ENCODE measurements at places on chromosomes 7 and 10.
A peak's percentile ranks its signal among the peaks of the same experiment; 100 is the strongest.

DNA sequence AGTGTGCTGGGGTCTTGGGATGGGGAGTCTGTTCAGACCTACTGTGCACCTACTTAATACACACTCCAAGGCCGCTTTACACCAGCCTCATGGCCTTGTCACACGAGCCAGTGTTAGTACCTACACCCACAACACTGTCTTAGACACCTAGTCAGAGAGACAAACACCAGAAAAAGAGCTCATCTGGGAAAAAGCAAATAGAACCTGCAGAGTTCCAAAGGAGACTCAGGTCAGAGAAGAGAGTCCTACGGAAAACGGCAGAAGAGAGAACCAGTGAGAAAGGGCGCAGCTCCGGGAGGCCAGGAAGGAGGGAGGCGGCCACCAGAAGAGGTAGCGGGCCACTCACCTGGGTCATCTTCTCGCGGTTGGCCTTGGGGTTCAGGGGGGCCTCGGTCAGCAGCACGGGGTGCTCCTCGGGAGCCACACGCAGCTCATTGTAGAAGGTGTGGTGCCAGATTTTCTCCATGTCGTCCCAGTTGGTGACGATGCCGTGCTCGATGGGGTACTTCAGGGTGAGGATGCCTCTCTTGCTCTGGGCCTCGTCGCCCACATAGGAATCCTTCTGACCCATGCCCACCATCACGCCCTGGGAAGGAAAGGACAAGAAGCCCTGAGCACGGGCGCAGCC lies 105.3 kb upstream of the TNRC18 start:
- DNase-seq = no peak

GRCh38 chr7:104264285-104264684 lies 56.5 kb upstream of the ORC5 start:
- DNase-seq = no peak

- DNase-seq = no peak
Measured at GRCh38 chr7:1418505-1419309, 40.6 kb downstream of the MICALL2 start.

GRCh38 chr7:101166648-101166908 lies 1.2 kb upstream of the VGF start:
- no peak for DNase-seq

GRCh38 chr10:3801558-3802192 lies 16.7 kb upstream of the KLF6 start:
- DNase-seq = no peak

- DNase-seq = no peak
Measured at GRCh38 chr7:98137134-98137825, 30.6 kb downstream of the LMTK2 start.

DNA sequence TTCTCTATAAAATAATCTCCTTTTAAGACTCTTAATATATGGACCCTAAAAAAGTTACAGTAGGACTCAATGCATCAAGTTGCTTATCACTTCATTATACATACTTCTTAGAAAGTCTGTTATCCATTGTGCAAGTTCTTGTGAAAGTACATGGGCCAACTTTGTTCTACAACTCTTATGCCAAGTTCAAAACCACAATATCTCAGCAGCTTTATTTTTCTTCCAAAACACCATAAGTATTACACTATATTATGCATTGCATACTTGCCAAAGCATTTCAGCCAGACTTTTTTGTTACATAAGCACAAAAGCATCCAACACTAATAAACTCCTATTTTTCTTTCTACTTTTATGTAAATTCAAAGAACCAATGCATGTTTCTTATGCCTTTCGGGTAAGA lies 94.4 kb downstream of the AHR start:
- no peak for DNase-seq

DNA sequence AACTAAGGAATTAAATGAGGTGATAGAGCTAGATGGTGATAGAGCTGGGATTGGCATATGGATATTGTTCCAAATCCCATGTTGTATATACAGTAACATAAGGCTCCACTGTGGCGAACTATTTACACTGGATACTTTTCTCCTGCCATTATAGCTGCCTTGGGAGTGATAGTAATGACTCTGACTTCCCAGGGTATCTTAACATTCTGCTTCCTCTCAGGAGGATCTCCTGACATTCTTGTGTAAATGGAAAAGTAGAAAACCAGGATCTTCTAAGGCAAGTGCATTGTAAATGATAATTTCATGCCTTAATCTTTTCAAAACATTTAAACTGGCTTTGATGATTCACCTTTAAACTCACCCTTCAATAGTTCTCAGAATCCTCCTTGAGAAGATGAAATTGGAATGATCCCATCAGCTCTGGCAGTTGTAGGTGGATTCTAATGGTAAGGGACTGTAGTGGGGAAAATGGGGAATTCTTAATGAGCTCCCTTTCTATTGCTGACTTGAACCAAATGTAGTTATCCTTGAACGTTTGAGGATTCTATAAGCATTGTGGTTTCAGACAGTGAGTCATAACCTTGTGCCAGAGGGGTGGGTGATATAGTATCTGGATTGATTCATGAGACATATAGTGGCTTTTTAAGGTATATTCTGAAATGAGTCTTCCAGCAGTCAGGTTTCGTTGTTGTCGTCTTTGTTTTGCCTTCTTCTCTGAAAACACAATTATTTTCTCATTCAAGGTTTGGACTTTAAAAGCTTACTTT lies 450.0 kb downstream of the SUGCT start:
- DNase-seq = no peak

DNA sequence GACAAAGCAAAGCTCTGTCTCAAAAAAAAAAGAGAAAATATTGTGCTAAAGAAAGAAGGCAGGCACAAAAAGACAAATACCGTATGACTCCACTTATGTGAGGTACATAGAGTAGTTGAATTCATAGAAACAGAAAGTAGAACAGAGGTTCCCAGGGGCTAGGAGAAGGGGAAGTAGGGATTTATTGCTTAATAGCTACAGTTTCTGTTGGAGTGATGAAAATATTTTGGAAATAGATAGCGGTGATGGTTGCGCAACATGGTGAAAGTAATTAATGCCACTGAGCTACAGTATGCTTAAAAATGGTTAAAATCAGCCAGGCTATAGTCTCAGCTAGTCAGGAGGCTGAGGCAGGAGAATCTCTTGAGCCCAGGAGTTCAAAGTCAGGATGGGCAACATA lies 18.5 kb upstream of the NPFFR1 start:
- DNase-seq = no peak

GRCh38 chr7:47653550-47654411 lies 71.9 kb upstream of the TNS3 start:
- no peak for DNase-seq

GRCh38 chr7:16791071-16791470 lies 13.7 kb downstream of the AGR2 start:
- DNase-seq = no peak

- no peak for DNase-seq
Measured at GRCh38 chr7:134434701-134435100, 24.2 kb downstream of the AKR1B1 start.

DNA sequence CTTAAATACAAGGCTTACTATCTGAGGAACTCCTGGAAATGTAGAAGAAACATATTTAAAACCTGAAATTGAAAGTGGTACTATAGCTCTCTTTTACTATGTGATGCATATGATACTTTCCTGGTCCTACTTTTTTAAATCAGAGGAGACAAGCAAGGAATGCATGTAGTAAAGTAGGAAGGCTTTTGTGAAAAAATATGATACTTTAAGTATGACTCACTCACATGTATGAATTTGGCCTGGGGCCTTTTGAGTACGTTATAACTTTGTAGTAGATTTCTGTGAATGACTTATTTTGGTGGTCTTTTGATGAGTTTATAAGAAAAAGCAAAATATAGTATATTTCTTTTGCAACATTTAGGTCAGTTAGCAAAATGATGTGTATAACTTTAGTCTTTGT lies 53.8 kb downstream of the TAX1BP1 start:
- DNase-seq = no peak

DNA sequence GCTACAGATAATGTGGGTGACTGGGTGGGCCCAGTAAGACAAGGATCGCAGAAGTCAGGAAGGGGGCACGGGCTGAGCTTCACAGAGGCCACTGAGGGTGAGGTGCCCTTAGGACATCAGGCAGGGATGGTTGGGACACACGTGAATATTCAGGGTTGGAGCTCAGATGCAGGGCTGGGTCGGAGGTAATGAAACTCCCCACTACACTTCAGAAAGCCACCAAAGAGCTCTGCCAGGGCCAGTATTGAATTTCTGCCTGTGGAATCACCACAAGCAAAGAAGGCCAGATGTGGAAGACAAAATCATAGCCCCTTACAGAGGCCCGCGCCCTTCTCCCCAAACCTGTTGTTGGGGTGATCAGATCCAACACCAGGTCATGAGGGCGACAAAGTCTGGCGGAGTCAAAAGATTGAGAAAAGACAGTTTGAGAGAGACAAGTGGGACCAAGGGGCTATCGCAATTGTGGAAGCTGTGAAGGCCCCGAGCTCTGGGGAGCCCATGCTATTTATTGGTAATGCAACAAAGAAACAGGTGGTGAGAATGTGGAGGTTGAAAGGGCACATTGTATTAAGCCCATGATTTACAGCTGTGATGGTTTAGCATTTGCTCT lies 42.4 kb downstream of the STRA8 start:
- DNase-seq = no peak

DNA sequence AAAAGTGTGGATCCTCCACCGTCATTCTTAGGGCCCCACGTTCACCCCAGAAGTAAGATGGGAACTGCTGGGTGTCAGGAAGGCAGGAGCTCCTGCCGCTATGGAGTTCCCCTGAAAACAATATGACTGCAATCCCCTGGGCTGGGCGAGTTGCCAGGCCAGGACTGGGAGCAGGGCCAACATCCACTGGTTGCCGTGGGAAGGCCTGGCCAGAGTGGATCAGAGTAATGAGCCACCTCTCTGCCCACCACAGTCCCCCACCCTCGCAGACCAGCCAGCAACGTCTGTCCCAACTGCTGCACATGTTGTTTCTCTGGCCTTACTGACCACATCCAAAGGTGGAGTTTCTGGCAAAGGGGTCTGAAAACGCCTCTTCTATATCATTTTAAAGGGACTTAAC lies 86.6 kb downstream of the STRA8 start:
- DNase-seq = no peak

DNA sequence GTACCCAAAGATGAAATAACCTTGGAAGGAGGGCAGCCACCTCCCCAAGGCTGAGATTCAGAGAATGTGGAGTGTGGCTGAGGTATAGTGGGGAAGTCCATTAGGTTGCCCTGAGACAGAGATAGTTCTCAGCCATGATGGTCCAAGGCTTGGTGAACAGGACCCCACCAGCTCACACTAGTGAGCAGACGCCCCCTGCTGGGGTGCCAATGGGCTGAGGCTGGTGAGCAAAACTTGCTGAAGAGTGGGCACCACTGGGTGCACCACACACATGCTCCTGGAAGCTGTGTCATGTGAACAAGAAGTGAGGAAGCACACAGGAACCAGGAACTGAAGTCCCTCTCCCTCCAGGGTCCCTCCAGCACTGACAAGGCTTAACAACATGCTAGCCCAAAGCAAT lies 8.9 kb downstream of the FBXL13 start:
- peak; percentile 26 for DNase-seq

- DNase-seq = no peak
Measured at GRCh38 chr7:16934722-16935340, 53.0 kb upstream of the AGR3 start.

- no peak for DNase-seq
Measured at GRCh38 chr7:99352247-99352646, 22.3 kb upstream of the ARPC1B start.

GRCh38 chr10:27995311-27995710 lies 3.6 kb downstream of the ODAD2 start:
- no peak for DNase-seq

DNA sequence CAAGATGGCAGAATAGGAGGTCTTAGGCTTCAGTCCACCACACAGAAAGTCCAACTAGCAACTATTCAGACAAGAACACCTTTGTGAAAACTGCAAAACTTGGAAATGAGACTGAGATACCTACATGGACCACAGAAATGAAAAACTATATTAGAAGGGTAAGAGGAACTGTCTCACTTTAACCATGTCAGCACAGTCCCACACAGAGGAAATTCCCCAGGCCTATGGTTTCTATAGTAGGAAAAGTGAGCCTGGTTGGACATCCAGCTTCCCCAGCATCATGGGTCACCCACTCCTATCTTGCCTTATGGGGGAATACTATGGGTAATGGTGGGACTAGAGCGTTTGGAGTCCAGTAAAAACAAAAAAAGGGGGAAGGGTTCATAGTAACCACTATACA lies 38.8 kb upstream of the CDK6 start:
- no peak for DNase-seq

DNA sequence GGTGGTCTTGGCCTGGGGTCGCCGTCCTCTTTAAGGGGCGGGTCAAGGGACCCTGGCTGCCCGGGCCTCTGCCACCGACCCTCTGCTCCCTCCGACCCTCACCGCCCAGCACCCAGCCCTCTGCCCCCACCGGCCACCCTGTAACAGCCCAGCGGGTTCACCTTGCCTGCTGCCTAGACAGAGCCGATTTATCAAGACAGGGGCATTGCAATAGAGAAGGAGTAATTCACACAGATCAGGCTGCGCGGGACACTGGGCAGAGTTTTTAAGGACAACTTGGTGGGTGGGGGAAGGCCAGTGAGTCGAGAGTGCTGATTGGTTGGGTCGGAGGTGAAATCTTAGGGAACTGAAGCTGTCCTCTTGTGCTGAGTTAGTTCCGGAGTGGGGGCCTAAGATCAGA lies 779 bp upstream of the ADCK2 start:
- no peak for DNase-seq

DNA sequence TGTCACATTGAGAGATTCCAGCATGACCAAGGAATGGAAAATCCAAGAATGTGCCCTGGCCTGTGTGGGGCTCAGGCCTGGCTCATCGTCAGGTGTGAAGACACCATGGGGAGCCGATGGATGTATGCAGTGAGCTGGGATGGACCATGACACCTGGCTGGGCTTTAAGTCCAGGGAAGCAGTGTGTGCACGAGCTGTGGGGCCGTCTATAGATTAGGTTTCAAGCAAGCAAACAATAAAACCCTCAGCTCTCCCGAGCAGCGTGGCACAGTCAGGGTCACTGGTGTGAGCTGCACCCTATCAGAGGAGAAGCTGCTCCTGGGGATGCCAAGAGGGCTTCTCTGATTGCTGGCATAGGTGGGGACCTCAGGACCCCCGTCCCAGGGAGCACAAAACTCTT lies 50.5 kb upstream of the DLG5 start:
- DNase-seq = no peak

DNA sequence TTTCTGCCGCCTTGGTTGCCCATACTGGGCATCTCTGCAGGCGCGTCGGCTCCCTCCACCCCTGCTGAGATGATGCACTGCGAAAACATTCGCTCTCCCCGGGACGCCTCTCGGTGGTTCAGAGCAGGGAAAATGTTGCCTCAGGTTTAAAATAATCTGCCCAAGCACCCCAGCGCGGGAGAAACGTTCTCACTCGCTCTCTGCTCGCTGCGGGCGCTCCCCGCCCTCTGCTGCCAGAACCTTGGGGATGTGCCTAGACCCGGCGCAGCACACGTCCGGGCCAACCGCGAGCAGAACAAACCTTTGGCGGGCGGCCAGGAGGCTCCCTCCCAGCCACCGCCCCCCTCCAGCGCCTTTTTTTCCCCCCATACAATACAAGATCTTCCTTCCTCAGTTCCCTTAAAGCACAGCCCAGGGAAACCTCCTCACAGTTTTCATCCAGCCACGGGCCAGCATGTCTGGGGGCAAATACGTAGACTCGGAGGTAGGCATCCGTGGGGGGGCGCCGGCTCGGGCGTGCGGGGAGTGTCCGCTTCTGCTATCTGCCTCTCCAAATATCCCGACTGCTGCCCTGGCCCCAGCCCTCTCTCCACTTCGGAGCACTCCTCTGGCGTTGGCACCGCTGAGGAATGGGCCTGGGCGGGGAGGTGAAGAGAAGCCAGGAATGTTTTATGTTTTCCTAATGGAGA lies at the start of gene CAV1:
TSS of gene CAV1 (plus strand) at position 428 of the 689 bp plus-strand sequence. CDS start at position 455, 27 bp downstream.
- DNase-seq = peak; percentile 27

GRCh38 chr7:90492250-90492649 lies 22.8 kb downstream of the PTTG1IP2 start:
- DNase-seq = no peak

- DNase-seq = no peak
Measured at GRCh38 chr7:153584132-153584531, 468.1 kb upstream of the DPP6 start.

All from stimulated activated CD4-positive, alpha-beta T cell treated with anti-CD3 and anti-CD28 coated beads, Interleukin-4, amount 100 ng/mL, for 4 hours (primary cell).